ENCODE measurements at places on chromosomes 16 and 17.

GRCh38 chr16:63346000-63346399 lies 1309.8 kb upstream of the CDH8 start:
- DNase-seq: no peak

GRCh38 chr17:58329810-58330537 lies 1.4 kb upstream of the TSPOAP1 start:
- no peak for DNase-seq

- peak; percentile 83 for DNase-seq
Measured at GRCh38 chr17:43713494-43714162, 45.0 kb downstream of the SOST start.

GRCh38 chr17:33992113-33992512 lies 263.0 kb upstream of the CCL2 start:
- no peak for DNase-seq

GRCh38 chr16:53022374-53022773 lies 30.3 kb downstream of the CHD9NB start:
- DNase-seq: no peak

All from aorta (tissue), 5 donors.